Activated T-cell treated with anti-CD3 and anti-CD28 coated beads, Interleukin-2, amount 50 U/mL, for 72 hours (primary cell): ENCODE measurements at places on chromosomes 2 and 18. TPM values are rescaled to one million over a fixed set of nuclear protein-coding genes. Genes with fewer than 3 reads are reported as not detected.

CTAGE1 gene
- total RNA-seq, result not detected

NT5DC4 gene
- total RNA-seq, result not detected

IL37 gene
- total RNA-seq, result not detected

WNT10A gene
- 8.6 TPM for total RNA-seq

FBXO48 gene
- 3.7 TPM for total RNA-seq

GPR45 gene
- not detected for total RNA-seq

ELP2 gene
- total RNA-seq, result 107 TPM

POTEI gene
- not detected for total RNA-seq

GRCh38 chr2:4101936-4102335 is 398.6 kb downstream of the DCDC2C start:
- H3K27me3 ChIP-seq, result no peaks in the 10 kb centered on the region
- no peak overlapping the region for H3K27ac ChIP-seq
- no peak overlapping the region for H3K4me3 ChIP-seq
- no peaks in the 10 kb centered on the region for H3K4me1 ChIP-seq
- H3K36me3 ChIP-seq, result no peaks in the 10 kb centered on the region
- no peak for DNase-seq

- no peaks in the 10 kb centered on the region for H3K4me1 ChIP-seq
- H3K27me3 ChIP-seq, result no peaks in the 10 kb centered on the region
- no peak for DNase-seq
- H3K4me3 ChIP-seq, result no peak overlapping the region
These were observed 236.5 kb upstream of the SPHKAP start for GRCh38 chr2:228417956-228418355.

GRCh38 chr18:49100226-49100968 is 149.6 kb upstream of the SMAD7 start:
- H3K27me3 ChIP-seq, result no peaks in the 10 kb centered on the region
- H3K4me1 ChIP-seq, result peaks cover 5% of the 10 kb centered on the region
- H3K36me3 ChIP-seq, result peaks cover 2% of the 10 kb centered on the region
- H3K27ac ChIP-seq, result no peak overlapping the region

- no peaks in the 10 kb centered on the region for H3K27me3 ChIP-seq
- H3K36me3 ChIP-seq, result no peaks in the 10 kb centered on the region
- H3K4me3 ChIP-seq, result no peak overlapping the region
- peaks cover 13% of the 10 kb centered on the region for H3K4me1 ChIP-seq
- H3K27ac ChIP-seq, result no peak overlapping the region
These were observed 143.4 kb downstream of the EML6 start for GRCh38 chr2:54866868-54867267.

DNA sequence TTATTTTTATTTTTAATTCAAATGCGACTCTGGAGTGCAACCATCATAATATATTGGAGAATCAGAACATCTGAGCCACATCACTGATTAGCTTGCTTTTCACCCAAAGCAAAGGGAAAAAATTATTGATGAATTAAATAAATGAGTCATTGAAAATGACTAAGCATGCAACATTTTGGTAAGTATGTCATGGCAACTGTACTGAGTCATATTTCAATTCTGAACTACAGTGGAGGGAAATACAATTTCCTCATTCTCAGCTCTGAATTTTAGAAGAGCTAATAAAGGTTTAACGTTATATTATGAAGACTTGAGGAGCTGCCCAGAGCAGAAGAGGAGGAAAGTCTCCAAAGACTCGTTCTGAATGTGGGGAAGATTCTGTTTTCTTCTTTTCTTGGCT is 89.6 kb upstream of the CCDC68 start:
- H3K4me3 ChIP-seq, result no peak overlapping the region
- no peaks in the 10 kb centered on the region for H3K4me1 ChIP-seq
- H3K27ac ChIP-seq, result no peak overlapping the region

DNA sequence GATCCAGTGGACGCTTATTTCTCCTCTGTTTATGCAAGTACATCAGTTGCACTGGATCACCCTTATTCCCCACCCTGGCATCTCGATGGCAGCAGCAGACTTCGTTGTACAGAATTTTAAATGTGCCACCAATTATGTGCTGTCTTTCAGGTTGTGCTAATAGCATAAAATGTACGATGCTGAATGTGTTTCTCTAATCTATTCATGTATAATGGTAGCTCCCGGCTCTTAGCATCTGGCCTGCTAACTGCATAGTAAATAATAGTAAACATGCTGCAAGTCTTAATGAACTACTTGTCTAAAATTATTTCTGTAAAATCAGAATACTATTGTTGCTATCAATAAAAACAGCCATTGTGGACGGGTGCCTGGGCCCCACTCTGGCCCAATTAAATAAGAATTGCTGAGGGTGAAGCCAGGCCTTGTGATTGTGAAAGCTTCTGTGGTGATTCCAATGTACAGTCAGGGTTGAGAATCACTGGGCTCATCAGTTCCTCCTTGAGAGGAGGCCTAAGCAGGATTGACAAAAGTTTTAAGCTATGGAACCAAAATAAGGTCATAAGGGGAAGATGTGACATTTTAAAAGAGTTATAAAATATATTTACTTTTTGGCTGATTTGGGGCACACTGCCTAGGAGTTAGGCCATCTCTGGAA is 14.4 kb upstream of the MYO3B start:
- no peak overlapping the region for H3K27ac ChIP-seq
- no peaks in the 10 kb centered on the region for H3K36me3 ChIP-seq
- DNase-seq, result no peak
- no peak overlapping the region for H3K4me3 ChIP-seq
- H3K4me1 ChIP-seq, result no peaks in the 10 kb centered on the region

DNA sequence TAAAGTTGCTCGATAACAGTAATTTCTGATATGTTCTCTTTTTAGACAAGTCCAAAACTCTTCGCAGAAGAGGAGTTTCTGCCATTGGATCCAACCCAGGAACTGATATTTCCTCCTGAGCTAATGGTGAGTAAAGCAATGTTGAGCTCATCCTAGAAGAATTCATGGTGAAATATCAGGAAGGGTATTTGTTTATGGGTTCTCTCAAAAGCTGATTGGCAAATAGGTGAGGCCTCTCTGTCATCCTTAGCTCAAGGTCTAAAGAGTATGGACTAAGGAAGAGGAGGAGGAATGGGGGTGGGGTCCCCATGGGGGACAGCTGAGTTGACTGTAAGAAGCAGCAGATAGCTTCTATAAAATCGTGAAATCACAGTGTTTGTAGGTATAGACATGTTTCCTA is 18.2 kb downstream of the AOX1 start:
- DNase-seq, result no peak
- H3K4me3 ChIP-seq, result no peak overlapping the region
- H3K4me1 ChIP-seq, result no peaks in the 10 kb centered on the region
- H3K27ac ChIP-seq, result no peak overlapping the region
- peaks cover 25% of the 10 kb centered on the region for H3K27me3 ChIP-seq

- no peak for DNase-seq
- peaks cover 75% of the 10 kb centered on the region for H3K4me1 ChIP-seq
- no peak overlapping the region for H3K4me3 ChIP-seq
- peak overlapping the region; percentile 71 for H3K27ac ChIP-seq
- peaks cover 4% of the 10 kb centered on the region for H3K36me3 ChIP-seq
These were observed 68.3 kb downstream of the FAM117B start for GRCh38 chr2:202703091-202703490.

- peaks cover 40% of the 10 kb centered on the region for H3K27me3 ChIP-seq
- no peaks in the 10 kb centered on the region for H3K4me1 ChIP-seq
- H3K27ac ChIP-seq, result no peak overlapping the region
These were observed 5.8 kb upstream of the FIGLA start for GRCh38 chr2:70796262-70796661.

- no peak for DNase-seq
- H3K27ac ChIP-seq, result peak overlapping the region; percentile 93
- peaks cover 12% of the 10 kb centered on the region for H3K36me3 ChIP-seq
- no peaks in the 10 kb centered on the region for H3K27me3 ChIP-seq
- H3K4me3 ChIP-seq, result peak overlapping the region; percentile 65
These were observed 6.5 kb downstream of the GLS start for GRCh38 chr2:190887089-190887488.

- no peak overlapping the region for H3K27ac ChIP-seq
- no peak for DNase-seq
These were observed 306.0 kb upstream of the EPC2 start for GRCh38 chr2:148338541-148338940.

DNA sequence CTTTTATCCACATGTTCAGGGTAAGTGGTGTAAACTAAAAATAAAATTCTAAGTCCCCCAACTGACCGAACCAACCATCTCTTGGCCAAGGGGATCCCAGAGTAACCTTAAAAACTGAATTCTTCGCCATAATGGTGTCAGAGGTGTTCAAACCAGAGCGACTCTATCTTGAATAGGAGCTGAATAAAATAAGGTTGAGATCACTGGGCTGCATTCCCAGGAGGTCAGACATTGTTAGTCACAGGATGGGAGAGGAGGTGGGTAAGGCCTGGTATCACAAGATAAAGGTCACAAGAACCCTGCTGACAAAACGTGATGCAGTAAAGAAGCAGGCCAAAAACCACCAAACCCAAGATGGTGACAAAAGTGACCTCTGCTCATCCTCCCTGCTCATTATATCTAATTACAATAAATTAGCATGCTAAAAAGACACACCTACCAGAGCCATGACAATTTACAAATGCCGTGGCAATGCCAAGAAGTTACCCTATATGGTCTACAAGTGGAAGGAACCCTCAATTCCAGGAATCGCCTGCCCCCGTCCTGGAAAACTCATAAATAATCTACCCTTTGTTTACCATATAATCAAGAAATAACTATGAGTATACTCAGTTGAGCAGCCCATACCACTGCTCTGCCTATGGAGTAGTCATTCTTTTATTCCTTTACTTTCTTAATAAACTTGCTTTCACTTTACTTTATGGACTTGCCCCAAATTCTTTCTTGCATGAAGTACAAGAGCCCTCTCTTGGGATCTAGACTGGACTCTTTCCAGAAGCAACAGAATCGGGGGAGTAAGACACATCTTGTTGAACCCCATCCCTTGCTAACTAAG is 302.4 kb downstream of the STK39 start:
- no peak for DNase-seq
- H3K27ac ChIP-seq, result no peak overlapping the region
- no peaks in the 10 kb centered on the region for H3K36me3 ChIP-seq

DNA sequence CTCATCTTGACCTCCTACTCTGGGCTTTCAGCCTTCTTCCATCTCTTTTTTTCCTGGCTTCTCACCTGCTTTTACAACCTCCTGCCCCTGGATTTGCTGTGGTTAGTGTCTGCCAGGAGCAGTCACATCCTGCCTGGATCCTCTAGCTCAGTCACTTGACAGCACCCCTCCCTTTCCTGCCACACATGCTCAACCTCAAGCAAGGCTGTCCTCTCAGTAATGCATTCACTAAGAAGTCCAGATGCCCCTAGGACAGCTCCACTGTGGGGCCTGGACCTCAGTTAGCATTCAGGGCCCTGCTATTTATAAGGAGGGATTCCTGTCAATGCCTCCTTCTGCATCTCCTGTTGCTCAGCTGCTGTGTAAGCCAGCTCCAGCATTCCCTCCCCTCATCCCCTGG is 275.5 kb downstream of the SMAD2 start:
- no peak overlapping the region for H3K4me3 ChIP-seq
- no peaks in the 10 kb centered on the region for H3K4me1 ChIP-seq
- no peak for DNase-seq
- H3K27me3 ChIP-seq, result peaks cover 7% of the 10 kb centered on the region
- H3K27ac ChIP-seq, result no peak overlapping the region
- peaks cover 3% of the 10 kb centered on the region for H3K36me3 ChIP-seq

DNA sequence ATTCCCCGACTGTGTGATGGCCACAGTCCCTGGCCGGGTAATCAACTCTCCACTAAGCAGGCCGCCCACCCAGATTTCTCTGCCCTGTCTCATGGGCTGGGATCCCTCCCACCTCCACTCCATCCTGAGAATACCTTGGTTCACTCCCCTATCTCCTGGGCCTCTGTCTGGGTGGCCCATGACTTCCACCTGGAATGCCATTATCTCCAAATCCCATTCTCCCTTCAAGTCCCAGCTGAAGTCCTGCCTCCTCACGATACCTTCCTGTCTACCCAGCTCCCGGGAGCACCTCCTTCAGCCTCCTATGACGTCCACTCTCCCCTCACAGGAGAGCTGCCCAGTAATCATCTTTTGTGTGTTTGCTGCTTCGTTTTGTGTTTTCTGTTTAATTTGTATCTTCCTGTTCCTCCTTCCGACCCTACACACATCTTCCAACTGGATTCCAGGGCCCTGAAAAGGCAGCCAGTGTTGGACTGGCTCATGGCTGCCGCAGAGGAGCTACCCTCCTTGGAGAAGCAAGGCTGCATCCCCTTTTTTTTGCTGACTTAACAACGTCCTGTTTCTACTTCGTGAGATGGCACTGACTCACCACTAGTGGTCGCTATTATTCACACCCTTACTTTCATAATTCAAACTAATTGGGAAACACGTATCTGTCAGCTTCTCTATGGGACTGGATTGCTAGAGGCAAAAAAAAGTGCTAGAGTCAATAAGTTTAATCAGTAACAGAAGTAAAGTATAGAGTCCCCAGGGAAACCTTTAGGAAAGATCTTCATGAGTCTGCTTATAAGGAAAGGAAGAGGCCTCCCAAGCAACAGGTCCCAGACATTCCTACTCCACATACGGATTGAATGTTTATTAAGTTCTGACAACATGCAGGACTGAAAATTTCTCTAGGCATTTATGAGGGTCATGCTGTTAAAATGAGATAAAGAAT is 171.9 kb upstream of the GATA6 start:
- no peaks in the 10 kb centered on the region for H3K36me3 ChIP-seq
- H3K27ac ChIP-seq, result no peak overlapping the region
- H3K27me3 ChIP-seq, result no peaks in the 10 kb centered on the region
- peak; percentile 6 for DNase-seq
- peaks cover 5% of the 10 kb centered on the region for H3K4me1 ChIP-seq

DNA sequence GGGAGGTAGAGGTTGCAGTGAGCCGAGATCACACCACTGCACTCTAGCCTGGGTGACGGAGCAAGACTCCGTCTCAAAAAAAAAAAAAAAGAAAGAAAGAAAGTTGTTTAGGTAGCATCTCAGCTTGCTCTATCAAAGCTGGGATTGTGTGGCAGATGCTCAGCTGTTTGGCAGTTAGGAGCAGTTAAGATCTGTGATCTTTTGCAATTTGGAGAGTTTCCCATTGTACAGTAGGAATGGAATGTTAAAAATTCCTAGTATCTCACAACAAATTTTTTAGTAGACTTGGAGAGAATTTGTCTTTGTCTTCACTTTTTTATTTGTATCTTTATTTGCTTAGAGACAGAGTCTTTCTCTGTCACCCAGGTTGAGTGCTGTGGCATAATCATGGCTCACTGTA is 122.9 kb upstream of the UNC80 start:
- no peaks in the 10 kb centered on the region for H3K36me3 ChIP-seq
- no peaks in the 10 kb centered on the region for H3K27me3 ChIP-seq
- no peaks in the 10 kb centered on the region for H3K4me1 ChIP-seq
- H3K4me3 ChIP-seq, result no peak overlapping the region
- no peak for DNase-seq

DNA sequence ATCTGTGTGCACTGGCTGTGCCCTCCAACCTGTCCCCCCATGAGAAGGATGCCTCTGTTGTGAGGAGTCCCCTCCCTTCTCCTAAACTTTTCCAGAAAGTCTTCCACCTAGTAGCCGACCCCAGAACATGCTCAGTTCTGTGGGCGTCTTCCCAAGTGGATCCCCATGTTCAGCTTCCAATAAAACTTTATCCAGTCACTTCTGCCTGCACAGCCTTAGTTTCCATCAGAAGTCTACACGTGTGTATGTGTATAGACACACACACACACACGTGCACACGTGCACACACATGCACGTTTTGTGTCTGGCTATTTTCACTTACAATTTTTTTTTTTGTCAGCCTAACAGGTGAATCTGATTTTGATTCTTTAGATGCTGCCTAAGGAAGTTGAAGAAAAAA is 115.1 kb downstream of the RTP5 start:
- H3K27ac ChIP-seq, result no peak overlapping the region
- no peaks in the 10 kb centered on the region for H3K27me3 ChIP-seq
- no peak overlapping the region for H3K4me3 ChIP-seq
- DNase-seq, result no peak

GRCh38 chr2:236536727-236537398 is 32.8 kb upstream of the ACKR3 start:
- H3K4me3 ChIP-seq, result peak overlapping the region; percentile 96
- H3K36me3 ChIP-seq, result no peaks in the 10 kb centered on the region
- no peaks in the 10 kb centered on the region for H3K27me3 ChIP-seq
